ENCODE measurements at places on chromosomes 13 and 19.
A peak's percentile ranks its signal among the peaks of the same experiment; 100 is the strongest.

- DNase-seq: no peak
These were observed 87.4 kb downstream of the SLC15A1 start for GRCh38 chr13:98664924-98665637.

DNA sequence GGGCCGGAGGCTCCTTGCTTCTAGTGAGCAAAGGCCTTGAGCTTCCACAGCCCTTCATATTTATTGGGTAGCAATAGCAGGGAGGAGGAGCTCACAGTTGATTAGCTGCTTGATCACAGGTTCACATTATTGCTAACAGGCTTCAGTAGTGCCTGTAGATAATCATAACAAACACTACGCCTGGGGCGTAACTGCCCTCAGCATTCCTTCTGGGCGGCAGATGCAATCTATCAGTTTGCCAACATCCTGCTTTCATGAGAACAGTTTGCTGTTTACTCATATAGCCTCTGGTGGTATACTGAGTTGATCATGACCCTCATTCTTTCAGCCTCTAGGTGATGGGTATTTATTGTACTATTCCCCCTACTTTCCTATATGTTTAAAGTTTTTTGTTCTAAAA lies 149.4 kb downstream of the B3GLCT start:
- DNase-seq: no peak

GRCh38 chr19:44800461-44800860 lies 8.4 kb upstream of the BCAM start:
- DNase-seq: peak; percentile 88

DNA sequence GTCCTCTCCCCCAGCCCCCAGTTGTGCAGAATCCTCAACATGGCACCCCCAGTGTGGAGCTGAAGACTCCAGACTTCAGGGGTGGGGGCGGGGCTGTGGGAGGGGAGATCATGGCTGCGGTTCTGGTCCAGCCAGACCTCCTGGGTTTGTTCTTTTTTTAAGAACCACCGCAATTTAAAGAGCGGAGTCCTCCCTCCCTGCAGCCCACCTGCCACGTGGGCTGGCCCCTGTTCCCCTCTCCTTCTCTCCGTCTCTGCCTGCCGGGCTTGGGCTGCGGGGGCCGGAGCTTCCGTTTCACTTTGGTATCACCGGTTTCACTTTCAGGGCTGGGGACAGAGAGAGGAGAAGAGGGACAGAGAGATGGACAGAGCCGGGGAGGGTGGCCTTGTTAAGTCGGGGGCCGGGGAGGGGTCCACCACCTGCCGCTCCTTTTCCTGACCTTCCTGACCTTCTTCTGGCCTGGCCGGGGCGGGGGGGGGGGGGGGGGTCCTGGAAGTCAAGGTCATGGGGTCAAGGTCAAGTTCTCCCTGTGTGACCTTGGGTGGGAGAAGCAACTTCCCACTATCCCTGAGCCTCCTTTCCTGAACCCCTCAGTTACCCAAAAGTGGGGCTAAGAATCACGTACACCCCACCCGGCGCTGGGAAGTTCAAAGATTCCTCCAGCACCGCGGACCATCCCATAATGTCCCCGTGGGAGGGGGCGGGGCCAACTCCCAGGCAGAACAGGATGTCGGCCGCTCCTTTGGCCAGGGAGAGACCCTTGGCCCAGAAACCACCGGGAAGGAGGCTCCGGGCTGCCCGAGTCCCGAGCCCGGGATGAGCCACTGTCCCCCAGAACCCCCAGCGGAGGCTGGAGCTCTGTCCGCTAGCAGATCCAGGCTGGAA lies 11.3 kb upstream of the ZBTB7A start:
- peak; percentile 84 for DNase-seq

DNA sequence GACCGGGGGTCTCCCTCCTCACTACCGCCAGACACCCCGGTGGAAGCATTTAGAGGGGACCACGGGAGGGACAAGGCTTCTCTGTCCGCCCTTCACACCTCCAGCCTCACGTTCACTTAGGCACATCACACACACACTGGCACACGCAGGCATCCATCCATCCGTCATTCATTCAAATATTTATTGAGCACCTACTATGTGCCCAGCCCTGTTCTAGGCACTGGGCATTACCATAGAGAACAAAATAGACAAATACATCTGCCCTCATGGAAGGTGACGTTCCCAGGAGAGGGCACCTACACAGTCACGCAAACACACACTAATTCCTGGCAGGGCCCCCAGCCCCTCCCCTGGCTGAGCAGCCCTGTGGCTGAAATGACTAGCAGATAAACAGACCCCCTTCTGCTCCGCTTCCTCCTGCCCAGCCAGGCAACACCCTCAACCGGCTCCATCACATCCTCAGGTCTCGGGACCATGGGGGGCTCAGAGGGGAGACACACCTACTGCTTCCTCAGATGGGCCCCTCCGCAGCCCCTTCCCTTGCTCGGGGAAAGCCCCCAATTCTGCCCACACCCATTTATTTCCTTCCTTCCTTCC lies 3.7 kb upstream of the NOP53 start:
- DNase-seq: no peak

- no peak for DNase-seq
These were observed 391.8 kb downstream of the FGF9 start for GRCh38 chr13:22062478-22063205.

- DNase-seq: no peak
These were observed 11.1 kb upstream of the NUP62 start for GRCh38 chr19:49940482-49940791.

DNA sequence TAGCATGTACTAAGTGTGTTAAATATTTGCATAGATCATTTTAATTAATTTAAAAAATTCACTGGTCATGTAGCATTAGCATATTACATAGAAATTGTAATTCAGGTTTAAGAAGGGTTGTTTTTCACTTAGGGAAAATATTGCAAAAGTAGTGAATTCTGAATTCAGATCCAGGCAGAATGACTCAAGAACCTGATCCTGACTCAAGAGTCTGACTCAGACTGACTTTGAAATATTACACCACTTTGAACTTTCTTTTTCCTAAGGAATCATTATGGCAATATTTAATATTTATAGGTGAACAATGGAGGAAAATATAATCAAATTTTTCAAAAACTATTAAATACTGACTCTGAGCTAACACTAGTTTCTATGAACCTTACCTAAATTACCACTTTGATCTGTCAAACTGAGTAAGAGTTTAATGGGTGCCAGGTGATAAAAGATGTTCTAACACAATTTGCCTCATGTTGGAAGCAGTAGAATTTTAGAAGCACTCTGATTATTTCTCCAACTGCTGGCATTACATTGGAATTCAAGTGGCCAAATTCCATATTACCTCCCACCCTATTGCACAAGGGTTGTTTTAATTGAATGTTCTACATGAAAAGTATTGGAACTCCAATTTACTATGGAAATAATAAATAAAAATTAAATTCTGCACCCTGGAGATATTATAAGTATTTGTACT lies 261.6 kb downstream of the SLITRK1 start:
- no peak for DNase-seq

DNA sequence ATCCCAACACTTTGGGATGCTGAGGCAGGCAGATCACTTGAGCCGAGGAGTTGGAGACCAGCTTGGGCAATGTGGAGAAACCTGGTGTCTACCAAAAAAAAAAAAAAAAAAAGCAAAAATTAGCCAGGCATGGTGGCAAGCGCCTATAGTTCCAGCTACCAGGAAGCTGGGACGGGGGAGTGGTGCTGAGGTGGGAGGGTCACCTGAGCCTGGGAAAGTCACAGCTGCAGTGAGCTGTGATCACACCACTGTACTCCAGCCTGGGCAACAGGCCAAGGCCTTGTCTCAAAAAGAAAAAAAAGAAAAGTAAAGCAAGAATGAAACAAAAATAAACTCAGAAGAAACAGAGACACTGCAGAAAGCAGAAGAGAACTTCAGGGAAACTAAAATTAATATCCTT lies 31.6 kb downstream of the MTRF1 start:
- DNase-seq: no peak

GRCh38 chr19:1365319-1366269 lies 18.1 kb upstream of the NDUFS7 start:
- no peak for DNase-seq

- DNase-seq: no peak
These were observed 495 bp downstream of the LSR start for GRCh38 chr19:35249146-35249847.
